ENCODE measurements at places on chromosomes 6 and 20.

DNA sequence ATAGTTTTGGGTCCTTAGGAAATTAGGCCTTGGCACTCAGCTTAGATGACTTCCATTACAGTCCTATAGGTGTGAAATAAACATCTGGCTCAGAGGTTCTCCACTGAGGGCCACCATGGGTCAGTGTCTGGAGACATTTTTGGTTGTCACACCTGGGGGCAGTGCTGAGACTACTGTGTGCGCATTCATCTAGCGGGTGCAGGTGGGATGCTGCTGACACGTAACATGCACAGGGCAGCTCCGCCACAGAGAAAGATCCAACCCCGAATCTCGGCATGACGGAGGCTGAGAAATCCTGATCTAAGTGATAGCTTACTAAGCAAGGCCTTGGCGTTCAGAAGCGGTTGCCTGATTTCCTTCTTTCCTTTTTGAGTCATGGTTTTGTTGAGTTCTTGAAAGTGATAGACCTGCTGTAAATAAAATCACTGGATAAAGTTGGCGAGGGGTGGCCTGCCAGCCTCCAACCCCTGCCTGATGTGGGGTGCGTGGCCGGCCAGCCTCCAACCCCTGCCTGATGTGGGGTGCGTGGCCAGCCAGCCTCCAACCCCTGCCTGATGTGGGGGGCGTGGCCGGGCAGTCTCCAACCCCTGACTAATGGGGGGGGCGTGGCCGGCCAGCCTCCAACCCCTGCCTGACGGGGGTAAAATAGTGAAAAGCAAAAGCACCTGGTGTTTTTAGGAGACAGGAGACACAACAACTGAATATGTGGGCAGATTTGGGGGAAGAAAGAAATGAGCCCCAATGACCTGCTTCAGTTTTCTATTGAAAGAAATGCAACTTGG lies 158.1 kb downstream of the CDH26 start:
- DNase-seq: no peak

DNA sequence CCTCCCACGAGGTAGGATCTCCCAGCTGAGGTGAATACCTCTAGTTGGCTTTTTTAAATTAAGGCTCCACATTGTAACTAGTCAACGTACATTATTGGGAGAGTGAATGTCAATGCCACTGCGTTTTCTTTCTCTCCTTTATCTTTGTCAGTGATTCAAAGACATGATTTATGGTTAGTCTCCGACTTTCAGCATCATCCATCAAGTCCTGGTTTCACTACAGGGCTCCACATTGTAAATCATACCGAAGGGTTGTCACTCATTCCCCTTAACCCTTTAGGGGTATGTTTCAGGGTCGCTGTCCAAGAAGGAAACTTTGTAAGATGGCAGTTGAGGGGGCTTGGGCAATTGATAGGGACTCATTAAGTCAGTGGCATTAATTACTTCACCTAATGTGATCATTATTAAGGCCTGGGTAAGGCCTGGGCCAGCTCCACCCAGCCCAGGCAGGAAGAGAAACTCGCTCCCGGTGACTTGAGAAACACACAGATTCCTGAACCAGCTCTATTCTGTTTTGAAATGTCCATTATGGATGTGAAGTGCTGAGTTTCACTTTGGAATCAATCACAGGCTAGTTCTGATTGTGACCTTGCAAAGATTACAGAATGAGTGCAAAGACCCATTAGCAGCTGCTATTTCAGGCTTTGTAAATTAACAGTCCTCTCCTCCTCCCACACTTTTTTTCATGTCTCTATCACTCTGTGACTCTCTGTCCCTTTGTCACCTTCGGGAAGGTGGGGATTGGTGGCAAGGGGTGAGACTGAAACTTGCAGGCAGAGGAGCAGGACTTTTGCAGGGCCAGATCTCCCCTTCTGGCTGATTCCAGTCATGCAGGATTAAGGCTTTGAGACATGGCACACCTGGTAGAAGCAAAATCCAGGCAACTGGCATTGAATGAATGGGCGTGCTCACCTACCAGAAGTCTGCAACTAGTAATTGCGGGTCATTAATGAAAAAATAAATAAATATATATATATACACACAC lies 222.4 kb downstream of the TSHZ2 start:
- no peak for DNase-seq

- no peak for DNase-seq
These were observed 67.1 kb upstream of the ADGRF4 start for GRCh38 chr6:47631269-47631772.

DNA sequence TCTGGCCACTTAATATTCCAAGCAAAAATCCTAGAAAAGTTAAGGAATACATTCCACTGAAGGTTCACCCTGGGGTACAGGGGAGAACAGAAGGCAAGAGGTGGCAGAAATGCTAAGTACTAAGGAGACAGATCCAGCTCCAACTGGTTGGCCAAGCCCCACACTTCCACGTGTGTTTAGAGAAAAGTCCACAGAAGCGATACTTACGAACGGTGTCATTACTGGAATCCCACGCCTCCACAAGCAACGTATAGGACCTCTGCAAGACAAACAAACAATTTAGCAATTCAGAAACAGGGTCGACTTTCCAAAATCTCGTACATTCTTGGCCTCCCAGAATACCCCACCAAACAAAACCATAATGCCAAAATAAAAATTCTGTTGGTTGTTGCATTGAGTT lies 10.0 kb downstream of the JAG1 start:
- no peak for DNase-seq

DNA sequence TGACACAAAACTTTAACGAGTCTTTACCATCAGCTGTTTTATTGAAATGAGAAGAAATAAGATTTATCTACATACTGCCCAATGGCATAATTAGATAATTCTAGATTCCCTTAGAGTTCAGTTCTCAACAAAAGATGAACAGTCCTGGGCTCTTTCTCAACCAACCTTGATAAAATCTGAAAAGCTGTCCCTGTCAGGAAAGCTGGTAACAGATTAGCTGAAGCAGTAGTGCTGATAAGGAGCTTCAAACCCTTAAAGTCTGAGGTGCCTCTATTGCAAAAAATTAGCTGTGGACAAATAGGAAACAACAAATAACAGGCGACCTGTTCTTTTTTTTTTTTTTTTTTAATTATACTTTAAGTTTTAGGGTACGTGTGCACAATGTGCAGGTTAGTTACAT lies 35.9 kb upstream of the FAM135A start:
- no peak for DNase-seq

DNA sequence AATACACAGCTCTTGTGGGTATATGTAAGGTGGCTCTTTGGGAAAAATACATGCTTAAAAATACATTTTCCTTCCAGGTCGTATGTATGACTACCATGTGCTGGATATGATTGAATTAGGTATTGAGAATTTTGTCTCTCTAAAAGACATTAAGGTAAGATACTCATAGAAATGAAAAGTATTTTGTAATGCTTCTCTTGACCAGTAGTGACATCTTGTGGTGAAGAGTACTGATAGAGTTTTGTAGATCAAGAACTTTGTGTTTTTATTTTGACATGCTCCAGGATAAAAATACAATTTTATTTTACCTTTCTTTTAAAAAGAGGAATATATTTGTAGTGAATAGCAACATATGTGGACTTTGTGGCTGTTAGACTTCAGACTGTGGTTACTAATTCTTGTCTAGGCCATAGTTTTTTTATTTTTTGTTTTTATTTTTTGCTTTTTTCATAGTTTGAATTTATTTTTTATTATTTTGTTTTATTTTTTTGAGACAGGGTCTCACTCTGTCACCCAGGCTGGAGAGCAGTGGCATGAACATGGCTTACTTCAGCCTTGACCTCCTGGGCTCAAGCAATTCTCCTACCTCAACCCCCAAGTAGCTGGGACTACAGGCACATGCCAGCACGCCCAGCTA lies 17.9 kb downstream of the RPF2 start:
- no peak for DNase-seq

- no peak for DNase-seq
These were observed 322.2 kb downstream of the NRN1 start for GRCh38 chr6:5684320-5685053.

DNA sequence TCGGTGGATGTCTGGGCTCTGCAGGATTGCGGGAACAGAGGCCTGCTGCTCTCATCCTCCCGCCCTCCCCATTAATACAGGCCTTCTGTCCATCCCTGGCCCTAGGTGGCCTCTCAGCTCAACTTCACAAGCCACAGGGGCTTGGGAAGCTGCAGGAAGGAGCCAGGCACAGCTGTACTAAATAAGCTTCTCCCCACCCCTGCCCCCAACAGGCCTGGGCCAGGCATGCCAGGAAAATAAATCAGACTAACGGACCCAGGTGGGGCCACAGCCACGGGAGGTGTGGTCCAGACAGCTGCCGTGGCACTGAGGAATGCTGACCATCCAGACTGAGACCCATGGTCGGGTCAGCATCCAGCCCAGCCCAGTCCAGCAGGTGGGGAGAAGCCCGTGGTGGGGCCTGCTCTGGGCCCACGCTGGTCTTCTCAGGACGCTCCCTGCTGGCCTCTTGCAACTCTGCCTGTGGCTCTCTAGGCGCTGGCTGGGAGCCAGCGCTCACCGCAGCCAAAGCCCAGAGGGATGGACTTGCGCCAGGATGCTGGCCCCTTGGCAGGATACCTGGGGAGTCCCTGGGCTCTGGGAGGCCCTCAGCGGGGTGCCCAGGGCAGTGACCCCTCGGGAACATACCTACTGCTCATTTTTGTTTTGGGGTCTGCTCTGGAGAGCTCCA lies 8.6 kb upstream of the YTHDF1 start:
- no peak for DNase-seq

- DNase-seq: no peak
These were observed 60.1 kb upstream of the LRRC1 start for GRCh38 chr6:53734473-53735299.

DNA sequence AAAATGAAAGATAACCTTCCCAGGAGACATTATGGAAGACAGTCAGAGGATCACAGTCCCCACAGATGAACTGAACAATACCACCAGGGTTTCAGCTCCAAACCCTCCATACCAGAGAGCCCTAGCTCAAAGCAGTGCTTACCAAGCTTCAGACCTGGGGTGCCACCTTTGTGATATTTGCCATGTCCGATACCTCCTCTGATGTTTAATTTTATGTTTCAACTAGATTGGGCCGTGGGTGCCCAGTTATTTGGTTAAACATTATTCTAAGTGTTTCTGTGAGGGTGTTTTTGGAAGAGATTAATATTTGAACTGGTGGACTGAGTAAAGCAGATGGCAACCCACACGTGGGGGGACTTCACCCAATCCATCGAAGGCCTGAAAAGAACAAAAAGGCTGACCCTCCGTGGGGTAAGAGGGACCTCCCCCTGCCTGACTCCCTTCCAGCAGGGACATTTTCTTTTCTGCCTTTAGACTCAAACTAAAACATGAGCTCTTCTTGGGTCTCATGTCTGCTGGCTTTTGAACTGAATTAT lies 11.8 kb downstream of the SCML4 start:
- no peak for DNase-seq

GRCh38 chr20:32181606-32182005 lies 25.9 kb downstream of the PLAGL2 start:
- DNase-seq: no peak

DNA sequence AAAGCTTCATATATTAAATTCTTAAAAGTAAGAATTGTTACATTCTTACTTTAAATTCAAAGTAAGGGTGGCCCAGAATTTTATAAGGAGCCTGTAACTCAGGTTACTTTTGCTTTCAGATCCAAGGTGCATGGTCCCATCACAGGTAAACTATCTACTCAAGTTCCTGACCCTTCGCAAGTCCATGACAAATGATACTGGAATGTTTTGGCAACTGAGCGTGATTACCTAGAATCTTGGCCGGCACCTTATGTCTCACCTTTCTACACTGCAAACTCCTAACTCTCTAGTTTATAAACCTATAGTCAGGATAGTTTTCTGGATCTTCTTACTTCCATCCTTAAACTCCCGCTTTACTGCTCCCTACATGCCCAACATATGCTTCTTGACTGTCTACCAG lies 67.9 kb upstream of the HMGN3 start:
- DNase-seq: no peak

- no peak for DNase-seq
These were observed 43.1 kb upstream of the SNX9 start for GRCh38 chr6:157779705-157780604.

DNA sequence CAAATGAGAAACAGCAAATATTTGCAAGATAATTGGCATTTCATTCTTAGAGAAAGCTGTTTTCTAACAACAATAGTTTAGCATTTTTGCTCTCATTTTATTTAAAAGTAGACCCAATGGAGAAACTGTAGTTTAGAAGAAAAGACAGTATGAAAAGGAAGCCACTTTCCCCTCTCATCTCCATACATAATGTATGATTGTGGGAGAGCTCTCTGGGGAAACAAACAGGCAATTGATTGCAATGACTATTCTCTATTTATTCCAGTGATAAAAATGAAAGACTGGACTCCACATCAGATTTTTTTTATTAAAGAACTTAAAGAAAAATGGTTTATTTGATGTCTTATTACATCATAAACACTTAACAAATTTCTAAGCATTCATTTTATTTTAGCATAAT lies 116.8 kb upstream of the SASH1 start:
- no peak for DNase-seq

DNA sequence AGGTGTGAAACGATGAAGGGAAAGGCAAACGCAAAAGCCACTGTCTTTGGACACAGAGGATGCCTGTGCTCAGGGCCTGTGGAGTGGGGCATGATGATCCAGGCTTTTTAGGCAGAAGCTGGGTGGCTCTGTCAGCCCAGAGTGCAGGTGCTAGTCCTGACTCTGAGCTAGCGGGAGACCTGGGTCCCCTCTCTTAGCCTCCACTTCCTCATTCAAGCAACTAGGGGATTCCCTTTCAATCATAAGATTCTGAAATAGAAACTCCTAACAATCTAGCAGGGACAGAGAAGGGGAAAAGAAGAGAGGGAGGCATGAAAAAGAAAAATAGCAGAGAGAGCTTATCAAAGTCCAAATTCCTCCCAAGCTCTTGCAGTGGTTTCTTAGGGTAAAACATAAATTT lies 7.6 kb upstream of the HIVEP2 start:
- no peak for DNase-seq

GRCh38 chr6:156617376-156617775 lies 159.8 kb upstream of the ARID1B start:
- DNase-seq: no peak

Data from activated T-helper 1 cell treated with anti-CD3 and anti-CD28 coated beads, Interleukin-2, amount 50 U/mL, for 16 hours (primary cell).